ENCODE measurements at places on chromosomes 2 and 18.

- no peak for DNase-seq
These were observed 152.6 kb upstream of the EPHA4 start for GRCh38 chr2:221724631-221725203.

DNA sequence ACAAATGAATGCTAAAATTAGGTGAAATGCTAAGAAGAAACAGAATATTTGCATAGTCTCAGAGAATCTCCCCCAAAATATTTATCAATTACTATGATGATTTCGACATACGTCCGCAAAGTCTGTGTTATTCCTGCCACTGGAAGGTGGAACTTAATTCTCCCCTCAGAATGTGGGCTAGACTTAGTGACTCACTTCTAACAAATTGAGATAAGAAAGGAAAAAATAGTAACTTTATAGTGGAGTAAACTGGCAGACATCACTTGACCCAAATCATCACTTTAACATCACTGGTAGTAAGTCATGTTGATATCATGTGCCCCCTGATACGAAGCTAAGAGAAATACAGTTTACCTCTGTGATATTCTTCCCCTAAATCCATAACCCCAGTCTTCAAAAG lies 23.5 kb downstream of the HADHB start:
- DNase-seq, result no peak

DNA sequence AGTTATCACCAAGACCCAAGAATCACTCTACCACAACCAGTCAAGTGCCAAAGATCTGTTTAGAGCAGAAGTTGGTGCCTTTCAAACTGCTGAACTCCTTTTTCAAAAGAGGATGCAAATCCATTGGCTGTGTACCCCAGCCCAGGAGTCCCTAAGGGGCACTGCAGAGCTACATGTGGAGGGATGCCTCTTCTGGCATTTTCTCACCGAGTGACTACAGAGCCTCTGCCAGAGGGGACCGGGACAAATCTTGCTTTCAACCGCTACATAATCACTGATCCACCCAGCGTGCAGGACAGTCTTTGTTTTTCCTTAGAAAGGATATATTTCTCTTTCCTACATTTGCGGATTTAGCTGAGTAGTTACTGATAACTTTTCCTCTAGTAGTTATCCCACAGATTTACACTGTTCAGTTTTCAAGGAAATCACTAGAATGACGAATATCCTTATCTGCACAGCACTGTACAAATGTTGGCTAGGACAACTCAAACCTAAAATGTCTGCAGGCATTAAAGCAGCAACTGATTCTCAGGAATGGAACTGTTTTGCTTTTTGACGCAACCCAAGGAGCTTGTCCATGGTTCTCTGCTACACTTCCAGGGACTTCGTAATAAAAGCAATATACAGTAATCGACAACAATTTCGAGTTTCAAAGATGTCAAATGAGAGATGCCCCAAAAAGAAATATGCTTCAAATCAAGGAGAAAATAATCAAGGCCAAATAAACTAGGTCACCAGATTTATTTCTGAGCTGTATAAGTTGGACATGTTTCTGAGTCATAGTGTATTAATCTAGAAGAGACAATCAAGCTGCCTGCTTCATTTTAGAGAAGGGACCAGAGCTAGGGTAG lies 24.1 kb downstream of the EPB41L3 start:
- DNase-seq, result no peak

DNA sequence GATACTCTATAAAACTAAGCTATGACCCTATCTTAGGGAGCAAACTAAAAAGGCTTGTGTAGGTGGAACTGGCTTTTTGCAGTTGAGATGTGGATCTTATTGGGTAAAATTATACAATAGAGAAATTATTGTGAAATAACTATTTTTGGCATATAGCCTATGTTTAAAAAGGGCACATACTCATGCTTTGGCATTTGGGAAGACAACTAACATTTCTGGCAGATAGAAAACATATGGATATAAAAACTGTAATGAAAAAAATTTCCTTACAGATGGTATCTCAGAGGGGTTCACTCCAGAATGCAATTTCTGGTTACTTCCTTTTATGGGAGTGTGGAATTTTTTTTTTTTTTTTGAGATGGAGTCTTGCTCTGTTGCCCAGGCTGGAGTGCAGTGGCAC lies 120.1 kb upstream of the CCDC195 start:
- no peak for DNase-seq

- no peak for DNase-seq
These were observed 22.4 kb upstream of the MGAT5 start for GRCh38 chr2:134231301-134231964.

- DNase-seq, result no peak
These were observed 229.9 kb upstream of the HDAC4 start for GRCh38 chr2:239630618-239631286.

DNA sequence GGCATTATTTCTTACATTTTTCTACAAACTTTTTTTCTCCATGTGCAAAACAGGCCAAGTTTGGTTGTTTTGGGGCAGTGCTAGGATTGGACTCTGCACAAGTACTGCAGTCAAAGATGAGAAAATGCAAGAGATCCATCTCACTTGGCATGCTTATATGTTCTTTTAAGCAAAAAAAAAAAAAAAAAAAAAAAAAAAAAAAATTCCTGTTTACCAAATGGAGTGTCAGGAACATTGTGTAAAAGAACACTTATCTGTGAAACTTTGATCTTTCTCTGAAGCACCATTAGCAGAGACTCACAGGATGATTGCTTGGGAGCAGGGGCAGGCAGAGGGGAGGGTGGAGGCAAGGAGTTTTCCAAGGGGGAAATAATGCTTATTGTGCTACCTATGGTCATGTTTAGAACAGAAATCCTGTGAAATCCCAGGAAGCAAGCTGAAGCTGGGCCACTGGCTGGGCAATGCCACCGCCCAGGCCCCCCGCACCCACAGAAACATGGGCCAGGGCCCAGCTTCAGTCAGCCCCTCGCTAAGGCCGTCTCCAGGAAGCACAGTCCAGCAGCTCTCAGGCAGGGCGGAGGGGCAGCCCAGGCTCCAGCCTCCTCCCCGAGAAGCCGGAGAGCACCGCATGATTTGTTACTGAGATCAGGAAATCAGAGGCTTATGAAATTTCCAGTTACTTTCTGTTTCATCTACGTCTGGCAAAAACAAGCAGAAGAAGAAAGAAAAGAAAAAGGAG lies 229.4 kb downstream of the ZNF516 start:
- DNase-seq, result no peak

- no peak for DNase-seq
These were observed 89.2 kb downstream of the NFATC1 start for GRCh38 chr18:79484661-79485621.

DNA sequence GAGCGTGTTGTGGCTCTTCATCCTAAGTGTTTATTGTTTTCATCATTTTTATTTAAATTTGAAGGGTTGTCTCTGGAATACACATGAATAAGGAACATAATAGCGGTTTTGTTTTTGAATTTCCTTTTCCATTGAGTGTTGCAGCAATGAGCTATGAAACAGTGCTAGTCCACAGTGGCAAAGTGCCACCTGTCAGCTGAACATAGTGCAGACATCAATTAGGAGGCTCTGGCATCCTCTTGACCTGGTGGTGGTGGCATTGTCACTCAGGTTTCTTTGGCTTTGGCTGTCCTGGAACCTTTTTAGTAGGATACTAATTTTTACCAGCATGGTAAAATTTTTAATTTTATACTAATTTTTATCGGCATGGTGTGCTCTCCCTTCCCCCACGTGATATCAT lies 63.2 kb downstream of the UGGT1 start:
- no peak for DNase-seq

DNA sequence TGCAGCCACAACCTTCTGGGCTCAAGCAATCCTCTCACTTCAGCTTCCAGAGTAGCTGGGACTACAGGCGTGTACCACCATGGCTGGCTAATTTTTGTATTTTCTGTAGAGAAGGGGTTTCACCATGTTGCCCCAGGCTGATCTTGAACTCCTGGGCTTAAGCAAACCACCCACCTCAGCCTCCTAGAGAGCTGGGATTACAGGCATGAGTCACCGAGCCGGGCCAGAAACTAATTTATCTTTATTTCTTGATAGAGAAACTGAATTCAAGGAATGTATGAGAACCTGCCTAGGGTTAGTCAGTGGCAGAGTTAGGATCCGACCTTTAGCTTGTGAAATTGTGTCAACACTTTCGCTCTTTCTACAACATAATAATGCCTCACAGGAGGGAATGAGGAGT lies 19.3 kb upstream of the ITGAV start:
- DNase-seq, result no peak

DNA sequence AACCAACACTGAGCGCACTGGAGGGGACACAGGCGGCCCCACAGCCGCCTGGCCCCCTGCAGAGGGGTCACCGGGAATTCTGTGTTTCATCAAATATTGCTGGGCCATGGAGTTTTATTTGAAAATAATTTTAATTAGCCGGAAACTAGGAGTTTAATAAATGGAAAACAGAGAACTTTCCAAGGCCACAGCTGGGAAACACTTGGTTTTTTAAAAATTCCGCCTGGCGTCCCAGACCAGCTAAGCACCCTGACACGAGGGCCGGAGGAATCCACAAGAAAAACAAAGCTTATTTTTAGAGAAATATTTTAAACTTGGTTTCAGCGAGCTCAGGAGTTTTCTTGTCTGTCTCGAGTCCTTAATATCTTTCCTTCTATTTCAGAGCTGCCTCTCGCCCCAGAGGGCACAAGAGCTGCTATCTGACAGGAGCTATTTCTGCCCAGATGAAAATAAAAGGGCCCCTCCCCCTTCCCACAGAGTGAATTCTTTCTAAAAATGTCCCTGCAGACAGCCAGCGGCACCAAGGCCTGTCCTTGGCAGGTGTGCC lies 8.2 kb downstream of the ZFP36L2 start:
- no peak for DNase-seq

Data from naive thymus-derived CD4-positive, alpha-beta T cell (primary cell).